ENCODE measurements at places on chromosomes 12 and 14.

GRCh38 chr14:24806061-24806678, 172.2 kb upstream of the GZMB start:
- DNase-seq, result peak; percentile 20

DNA sequence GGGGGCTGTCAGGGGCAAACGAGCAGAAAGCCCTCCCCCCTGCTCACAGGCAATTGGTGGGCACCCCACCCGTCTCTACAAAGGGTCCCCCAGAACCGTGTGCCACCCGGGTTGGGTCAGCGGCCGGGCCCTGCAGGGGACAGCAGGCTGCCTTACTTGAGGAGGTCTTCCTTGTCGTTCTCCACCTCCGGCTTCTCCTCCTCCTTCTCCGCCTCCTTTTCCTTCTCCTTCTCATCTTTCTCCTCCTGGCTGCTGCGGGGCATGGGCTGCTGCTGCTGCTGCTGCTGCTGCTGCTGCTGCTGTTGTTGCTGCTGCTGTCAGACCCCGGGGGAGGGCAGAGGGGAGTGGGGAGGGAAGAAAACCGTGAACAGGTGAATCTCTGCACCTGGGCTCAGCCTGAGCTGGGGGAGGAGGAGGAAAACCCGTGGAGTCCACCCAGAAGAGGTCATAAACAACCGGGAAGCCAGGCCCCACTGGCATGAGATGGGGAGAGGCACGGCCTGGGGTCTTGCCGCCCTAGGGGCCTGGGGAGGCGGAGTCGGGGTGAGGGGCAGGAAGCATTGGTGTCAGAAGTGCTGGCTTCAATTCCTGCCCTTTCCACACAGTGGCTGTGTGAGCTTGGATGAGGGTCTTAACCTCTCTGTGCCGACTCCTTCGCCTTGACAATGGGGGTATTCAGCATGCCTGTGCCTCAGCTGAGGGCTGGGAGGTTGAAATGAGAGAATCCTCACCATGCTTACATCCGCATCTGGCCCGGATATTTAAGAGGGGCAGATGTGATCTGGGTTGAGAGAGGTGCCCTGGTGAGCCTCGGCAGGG, 107.6 kb downstream of the RFLNA start:
- no peak for DNase-seq

GRCh38 chr12:770479-770878, 18.1 kb downstream of the WNK1 start:
- no peak for DNase-seq

GRCh38 chr12:77133566-77133965, 68.2 kb upstream of the E2F7 start:
- no peak for DNase-seq

- DNase-seq, result no peak
Observed at GRCh38 chr12:124336742-124337520, 42.0 kb downstream of the RFLNA start.

- no peak for DNase-seq
Observed at GRCh38 chr12:66080791-66081190, 49.8 kb downstream of the LLPH start.

DNA sequence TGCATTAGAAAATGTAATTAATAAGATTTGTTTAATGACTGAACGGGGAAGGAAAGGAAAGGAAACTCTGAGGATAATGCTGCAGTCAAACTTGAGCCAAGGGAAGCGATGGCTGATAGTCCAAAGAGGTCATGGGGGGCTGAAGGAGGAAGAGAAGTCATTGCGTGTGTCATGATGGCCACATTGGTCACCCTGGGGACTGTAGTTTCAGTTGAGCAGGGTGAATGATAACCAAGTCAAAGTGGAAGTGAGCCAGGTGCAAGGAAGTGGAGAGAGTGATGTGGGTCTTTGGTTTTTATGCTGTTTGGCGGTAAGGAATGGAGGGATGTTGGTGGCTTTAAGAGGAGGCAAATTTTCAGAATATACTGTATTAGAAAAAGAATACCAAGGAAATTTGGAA, 21.6 kb downstream of the C12orf75 start:
- DNase-seq, result no peak

- DNase-seq, result no peak
Observed at GRCh38 chr12:94676031-94676641, 25.8 kb upstream of the TMCC3 start.

Data from NCI-H1092 (cell line).